ENCODE measurements at places on chromosomes 16 and 17.

GRCh38 chr17:4086041-4086483 lies 56.8 kb downstream of the ZZEF1 start:
- DNase-seq = no peak

DNA sequence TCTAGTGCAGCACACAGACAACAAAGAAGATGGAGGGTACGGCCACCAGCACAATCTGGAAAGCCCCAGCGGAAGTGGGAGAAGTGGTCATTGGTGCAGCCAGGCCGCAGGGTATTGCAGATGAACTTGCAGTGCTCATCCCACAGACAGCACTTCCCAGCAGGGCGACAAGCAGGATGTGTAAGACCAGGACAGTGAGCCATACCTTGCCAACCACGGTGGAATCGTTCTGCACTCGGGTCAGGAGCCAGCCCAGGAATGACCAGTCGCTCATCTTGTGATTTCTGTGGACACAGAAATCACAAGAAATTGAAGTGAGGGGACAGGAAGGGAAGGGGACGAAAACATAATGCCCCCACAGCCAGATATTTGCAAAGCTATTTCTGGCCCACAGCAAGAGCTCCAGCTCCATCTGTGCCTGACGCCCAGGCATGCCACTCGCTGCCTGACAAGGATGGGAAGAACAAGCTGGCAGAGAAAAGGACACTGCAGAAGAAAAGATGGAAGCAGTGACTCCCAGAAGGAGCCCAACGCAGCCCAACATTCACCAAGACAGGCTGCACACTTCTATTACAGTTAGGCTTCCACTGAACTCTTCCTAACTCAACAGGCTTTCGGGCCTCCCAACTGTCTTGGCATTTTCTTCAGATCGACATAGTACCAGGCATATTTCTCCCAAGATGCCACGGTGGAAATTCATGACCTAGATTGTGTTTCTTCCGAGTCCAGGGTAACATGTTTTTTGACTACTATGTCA lies 17.5 kb upstream of the MYO18A start:
- no peak for DNase-seq

- no peak for DNase-seq
Measured at GRCh38 chr17:59073972-59074371, 32.7 kb downstream of the TRIM37 start.

DNA sequence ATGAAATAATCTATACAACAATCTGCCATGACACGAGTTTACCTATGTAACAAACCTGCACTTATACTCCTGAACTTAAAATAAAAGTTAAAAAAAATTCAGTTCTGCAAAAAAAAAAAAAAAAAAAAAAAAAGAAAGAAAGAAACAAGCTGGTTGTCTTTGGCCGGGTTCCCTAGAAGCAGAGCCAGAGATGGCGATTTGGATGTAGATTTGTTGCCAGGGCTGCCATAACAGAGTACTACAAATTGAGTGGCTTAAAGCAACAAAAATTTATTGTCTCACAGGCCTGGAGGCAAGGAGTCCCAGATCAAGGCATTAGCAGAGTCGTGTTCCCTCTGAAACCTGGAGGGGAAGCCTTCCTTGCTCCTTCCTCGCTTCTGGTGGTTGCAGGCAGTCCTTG lies 20.4 kb downstream of the SYT17 start:
- no peak for DNase-seq

DNA sequence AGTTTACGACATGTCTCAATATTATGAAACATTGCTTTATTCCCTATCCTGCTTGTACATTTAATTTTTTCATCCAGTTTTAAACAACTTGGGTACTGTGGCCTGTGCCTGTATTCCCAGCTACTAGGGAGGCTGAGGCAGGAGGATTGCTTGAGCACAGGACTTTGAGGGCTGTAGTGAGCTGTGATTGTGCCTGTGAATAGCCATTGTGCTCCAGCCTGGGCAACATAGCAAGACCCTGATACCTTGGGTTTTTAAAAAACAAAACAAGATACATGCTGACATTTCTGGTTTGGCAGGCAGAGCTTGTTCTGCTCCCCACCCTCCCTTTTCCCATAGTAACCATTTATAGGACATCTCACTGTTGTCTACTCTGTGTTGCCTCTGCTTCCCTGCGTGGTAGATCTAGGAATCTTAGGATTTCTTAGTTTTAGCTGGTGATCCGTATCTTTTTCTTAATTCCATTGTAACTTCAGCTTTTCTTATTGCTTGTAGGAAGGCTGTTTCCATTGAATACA lies 35.6 kb downstream of the TENT4B start:
- DNase-seq = no peak

DNA sequence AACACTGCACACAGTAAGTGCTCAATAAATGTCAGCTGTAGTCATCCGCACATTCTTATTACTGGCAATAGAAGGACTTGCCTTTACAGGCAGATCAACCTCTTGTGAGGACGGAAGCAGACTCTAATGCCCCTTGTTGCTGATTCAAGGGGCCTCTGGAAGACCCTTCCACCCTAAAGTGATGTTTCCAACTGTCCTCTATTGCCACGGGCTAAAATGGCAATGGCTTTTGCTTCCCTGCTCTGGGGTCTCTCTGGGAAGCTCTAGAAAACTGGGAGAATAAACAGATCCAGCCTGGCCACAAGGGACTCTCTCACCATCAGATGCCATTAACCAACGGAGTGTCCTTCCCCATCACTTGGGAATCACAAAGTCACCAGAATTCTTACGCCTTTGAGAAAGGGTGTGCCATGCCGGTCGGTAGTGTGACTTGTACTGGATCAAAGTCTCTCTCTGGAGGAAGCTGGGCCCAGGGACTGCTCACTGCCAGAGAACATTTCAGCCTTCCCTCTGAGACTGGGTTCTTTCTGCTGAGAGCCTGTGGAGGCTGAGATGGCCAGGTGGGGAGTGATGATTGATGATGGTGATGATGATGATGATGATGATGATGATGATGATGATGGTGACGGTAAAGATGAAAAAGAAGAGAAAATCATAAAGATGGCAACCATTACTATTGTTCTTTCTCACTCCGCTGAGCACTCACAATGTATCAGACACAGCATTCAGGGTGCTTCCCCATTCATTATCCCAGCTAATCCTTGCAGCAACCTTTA lies 146.8 kb downstream of the CYLD start:
- DNase-seq = no peak

- no peak for DNase-seq
Measured at GRCh38 chr17:57197466-57198071, 58.8 kb upstream of the MSI2 start.

GRCh38 chr16:48354877-48355855 lies 30.0 kb downstream of the SIAH1 start:
- DNase-seq = no peak

DNA sequence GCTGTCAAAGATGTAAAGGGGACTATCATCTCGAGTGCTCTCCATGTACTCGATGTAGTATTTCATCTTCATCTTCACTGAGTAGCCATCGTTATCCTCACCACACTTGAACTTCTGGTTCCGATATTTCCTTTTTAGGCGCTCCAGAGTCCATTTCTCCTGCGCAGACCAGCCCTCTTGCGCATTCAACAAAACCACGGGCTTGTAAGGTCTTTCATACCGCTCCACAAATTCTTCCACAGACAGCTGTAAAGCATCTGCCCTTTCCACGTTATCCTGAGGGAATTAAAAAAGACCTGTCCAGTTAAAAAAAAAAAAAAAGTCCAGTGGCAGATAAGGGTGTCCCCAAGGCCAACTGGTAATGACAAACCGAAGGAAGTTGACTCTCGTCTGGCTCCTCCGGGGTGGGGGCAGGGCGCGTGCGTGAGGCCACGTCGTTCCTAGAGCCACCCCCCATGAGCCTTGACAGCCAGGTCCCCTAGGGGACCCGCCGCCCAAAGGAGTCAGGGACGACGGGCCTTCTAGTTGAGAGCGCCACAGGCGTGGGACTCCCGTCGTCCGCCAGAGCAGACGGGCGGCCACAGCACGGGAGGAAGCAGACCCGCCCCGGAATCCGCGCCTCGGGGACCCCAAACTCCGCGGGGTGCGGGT lies 701 bp downstream of the JMJD6 start:
- DNase-seq = no peak

DNA sequence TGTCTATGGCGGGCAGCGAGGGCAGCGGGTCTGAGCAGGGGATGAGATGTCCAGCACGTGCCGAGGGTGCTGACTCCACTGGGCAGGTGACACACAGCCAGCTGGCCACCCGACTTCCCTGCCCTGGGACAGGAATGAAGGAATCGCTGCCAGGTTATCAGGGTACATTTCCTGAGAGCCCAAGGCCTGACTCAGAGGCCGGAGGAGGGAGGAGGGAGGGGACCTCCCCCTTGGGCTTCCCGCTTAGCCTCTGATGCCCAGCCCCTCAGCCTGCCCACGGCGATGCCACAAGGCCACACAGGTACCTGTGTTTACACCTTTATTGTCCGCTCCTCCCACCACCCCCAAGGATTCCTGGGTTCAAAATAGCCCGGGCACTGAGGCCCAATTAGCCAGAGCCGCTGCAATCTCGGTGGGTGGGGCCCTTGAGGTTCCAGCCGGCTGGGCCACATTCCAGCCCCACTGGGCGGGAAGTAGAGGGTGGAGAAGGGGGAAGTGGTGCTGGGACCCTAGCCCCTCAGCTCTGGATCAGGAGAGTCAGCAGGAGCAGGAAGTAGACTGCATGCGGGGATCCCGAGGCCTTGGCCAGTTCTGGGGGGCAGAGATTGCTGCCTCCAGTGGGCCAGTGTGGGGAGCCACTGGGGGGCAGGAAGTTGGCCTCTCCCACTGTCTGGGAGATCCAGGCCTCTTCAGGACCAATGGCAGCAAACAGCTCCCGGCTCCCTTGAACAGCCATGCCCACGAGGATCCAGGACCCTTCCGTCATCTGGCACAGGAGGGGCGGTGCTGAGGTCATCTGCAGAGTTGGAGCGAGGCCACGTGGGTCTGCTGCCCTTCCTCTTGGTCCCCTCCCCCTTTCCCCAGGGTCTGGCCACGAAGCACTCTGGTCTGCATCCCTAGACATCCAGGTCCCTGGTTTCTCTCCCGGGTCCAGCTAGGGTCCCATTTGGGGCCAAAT lies 3.4 kb upstream of the PRSS8 start:
- no peak for DNase-seq

DNA sequence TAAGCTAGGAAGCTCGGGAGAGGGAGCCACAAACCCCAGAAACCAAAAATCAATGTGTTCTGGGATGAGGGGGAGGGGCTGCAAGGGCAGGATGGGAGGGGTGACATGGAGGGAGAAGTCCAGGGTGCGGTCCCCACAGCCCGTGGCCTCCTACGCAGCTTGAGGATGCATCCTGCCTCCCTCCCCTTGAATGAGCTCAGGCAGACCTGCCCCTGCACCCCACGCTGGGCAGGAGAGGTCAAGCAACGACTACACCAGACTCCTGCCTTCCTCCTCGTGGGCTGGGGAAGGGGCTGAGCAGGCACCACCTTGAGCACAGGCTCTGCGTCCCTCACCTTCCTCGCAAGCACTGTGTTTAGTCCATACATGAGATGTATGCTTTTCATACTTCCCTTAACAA lies 3.9 kb downstream of the ANKRD13B start:
- DNase-seq = no peak

GRCh38 chr16:28494121-28494851 lies at the start of gene APOBR:
Gene APOBR (plus strand): TSS chr16:28494643. CDS start chr16:28494682, 39 bp downstream.
- DNase-seq = no peak

- DNase-seq = no peak
Measured at GRCh38 chr16:85965125-85965524, 66.2 kb downstream of the IRF8 start.

GRCh38 chr16:9092978-9093344 lies 1.5 kb downstream of the HAPSTR1 start:
- DNase-seq = peak; percentile 35

GRCh38 chr17:48611213-48611612 lies 396 bp upstream of the HOXB7 start:
- DNase-seq = no peak

DNA sequence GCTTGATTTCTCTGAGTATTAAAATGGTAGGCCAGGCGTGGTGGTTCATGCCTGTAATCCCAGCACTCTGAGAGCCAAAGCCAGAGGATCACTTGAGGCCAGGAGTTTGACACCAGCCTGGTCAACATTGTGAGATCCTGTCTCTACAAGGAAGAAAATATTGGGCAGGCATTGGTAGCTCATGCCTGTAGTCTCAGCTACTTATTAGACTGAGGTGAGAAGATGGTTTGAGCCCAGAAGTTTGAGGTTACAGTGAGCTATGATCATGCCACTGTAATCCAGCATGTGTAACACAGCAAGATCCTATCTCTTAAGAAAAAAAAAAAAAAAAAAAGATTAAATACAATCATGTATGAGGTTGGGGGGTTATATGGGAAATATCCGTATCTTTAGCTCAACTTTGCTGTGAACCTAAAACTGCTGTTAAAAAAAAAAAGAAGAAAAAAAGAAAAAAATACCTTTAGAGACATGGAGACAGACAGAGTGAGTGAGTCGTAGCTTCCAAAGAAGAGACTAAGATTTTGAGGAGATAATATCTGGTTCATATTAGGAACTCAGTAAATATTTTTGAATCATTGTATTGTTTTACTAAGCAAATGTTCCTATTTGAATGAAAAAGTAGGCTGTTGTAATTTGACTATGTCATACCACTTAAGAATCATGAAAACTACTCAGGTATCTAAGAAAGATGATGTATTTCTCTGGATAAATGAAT lies 325.7 kb upstream of the TBX2 start:
- DNase-seq = no peak

DNA sequence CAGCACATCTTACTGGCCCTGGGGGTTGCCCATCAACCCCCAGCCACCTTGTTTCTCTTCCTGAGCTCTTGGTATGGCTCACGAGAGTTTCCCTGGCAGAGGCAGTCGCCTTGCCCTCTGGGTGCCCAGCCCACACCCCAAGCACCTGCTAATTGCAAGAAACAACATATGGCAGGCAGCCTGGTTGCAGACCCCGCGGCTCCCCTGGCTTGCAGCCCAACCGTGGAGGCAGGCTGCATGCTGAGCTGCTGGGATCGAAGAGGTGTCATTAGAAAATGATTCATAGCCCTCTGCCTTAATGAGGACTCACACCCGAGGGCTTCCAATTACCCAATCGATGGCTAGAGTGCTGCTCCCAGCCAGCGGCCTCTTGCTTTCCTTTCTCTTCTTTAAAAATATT lies 115.7 kb downstream of the TMEM114 start:
- DNase-seq = peak; percentile 5

DNA sequence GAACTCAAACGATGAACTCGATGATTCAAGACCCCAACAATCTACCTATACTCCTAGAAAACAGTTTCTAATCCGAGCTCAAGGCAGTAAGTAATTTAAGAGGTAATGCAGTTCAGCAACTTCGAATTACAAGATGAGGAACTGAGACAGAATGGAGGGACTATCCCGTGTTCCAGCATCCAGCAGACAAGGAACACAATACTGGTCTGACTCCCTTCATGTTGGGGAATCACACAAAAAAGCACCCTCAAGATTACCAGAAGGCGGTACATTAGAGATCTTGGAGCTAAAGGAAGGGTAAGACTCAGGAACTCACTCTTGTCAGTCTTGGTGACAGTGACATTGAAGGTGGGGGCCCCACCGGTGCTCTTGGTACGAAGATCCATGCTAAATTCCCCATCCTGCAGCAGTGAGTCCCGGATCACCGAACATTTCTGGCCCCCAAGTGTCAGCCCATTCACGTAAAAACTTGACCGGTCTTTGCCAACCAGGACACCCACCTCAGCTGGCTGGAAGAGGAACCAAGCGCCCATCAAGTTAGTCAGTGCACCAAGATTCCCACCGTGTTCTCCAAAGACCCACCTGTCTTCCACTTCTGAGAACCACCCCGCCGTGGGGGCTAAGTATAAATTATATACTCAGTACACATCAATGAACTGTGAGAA lies 1.9 kb downstream of the PFN1 start:
- DNase-seq = no peak

All from NCI-H2227 treated with DMSO at 0.1 percent for 48 hours (cell line).